ENCODE measurements at places on chromosomes 11 and 22.

DNA sequence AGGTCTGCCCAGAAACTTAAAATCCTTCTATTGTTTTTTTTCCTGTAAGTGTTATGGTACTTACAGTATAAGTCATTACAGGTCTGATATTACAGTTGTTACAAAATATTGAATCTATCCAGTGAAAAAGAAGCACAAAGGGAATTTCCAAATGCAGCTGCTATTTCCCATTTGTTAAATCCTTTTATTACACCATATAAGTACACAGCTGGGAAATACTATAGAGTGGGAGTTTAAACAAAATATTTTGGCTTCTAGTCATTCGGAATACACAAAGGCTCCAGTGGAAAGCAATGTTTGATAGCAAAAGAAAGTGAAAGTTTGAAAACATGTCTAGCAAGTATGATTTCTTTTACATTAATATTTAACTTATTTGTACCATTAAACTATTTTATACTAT is 18.0 kb downstream of the SOX6 start:
- no peak for DNase-seq

GRCh38 chr11:28702871-28703270 is 594.7 kb downstream of the METTL15 start:
- no peak for DNase-seq

DNA sequence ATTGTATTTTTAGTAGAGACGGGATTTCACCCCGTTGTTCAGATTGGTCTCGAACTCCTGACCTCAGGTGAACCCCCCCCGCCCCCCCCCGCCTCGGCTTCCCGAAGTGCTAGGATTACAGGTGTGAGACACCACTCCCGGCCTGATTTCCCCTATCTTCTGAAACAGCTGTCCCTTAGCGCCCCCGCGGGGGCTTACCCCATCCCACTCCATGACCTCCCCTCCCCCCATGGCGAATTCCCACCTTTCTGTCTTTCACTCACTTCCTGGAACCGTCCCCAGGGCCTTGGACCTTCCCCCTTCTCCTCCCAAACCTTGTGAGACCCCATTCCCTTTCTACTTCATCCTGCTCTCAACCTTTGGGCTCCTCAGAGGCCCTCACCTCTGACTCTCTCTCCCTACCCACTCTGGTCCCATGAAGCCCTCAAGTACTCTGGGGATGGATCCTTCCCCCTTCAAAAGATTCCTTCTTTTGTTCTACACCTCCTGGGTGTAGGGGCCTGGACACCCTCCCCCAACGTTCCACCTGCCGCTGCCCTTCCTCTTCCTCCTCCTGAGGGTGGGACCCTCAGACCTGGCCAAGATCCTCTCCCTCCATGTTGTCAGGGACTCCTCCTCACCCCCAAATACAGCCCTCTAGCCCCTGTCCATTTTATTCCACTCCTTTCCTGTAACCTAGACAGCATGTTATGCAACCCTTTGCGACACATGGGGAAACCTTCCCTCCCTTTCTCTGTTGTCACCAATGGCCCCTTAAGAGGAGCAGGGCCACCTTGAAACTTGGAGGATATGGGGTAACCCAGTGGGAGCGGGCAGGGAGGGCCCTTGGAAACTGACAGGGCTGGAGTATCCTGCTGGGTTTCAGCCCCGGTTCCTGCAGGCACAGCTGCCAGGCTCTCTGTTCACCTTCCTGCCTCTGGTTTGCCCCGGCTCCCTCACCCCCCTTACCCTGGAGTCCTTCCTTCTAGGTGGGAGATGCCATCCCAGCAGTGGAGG is 1.1 kb downstream of the PRDX5 start:
- DNase-seq: peak; percentile 59

- peak; percentile 48 for DNase-seq
Observed at GRCh38 chr11:10076458-10077141, 217.4 kb downstream of the SBF2 start.

DNA sequence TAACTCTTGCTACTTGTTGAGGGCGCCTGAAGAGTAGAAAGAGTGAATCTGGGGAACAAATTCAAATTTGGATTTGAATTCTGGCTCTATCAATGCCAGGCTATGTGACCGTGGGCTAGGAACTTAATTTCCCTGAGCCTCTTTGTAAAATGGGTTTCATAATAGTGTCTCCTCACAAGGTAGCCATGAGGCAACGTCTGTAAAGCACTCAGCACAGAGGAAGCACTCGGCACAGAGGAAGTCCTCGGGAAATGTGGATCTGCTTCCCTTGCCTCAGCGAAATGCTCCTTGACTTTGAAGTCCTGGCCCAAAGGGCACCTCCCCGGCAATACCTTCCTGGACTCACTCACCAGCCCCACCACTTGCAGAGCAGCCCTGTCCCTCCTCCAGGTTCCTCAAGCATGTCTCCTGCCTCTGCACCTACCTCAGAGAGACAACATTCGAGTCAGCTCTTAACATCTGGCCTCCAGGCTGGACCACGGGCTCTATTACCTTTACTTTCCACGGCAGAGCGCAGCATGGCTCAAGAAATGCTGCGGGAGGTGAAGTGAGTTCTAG is 17.7 kb downstream of the CD6 start:
- DNase-seq: no peak
